Erythroblast (primary cell): ENCODE measurements at places on chromosomes 12 and 14.

DNA sequence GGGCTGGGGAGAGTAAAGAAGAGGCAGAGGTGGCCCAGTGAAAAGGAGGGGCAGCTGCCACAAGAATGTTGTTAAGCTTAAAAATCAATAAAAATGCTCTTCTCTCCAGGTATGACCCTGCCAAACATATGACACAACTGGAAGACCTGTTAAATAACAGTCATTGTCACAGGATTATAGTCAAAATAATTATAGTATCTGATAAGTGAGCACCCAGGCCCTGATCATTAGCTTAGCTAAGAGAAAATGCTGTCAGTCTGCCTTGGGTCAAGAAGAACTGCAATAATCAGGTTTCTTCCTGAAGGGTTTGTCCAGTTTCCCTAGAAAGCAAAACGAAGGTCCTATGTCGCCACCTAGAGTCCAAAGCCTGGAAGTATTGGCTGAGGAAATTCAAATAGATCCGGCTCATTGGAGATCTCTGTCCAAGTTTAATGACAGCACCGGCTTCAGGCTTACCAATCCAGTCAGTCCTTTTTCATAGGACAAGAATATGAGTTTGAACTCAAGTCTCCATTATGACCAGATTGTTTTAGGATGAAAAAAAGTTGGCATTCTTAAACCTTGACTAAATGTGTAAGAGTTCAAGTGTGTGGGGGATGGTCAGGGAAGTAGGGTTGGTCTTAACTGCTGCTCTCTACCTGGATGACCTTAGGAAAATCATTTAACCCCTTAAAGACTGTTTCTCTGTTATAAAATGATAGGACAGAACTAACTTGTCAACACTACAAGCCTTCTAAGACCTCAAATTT is 22.5 kb upstream of the NKX2-8 start:
- peak; percentile 63 for DNase-seq

DNA sequence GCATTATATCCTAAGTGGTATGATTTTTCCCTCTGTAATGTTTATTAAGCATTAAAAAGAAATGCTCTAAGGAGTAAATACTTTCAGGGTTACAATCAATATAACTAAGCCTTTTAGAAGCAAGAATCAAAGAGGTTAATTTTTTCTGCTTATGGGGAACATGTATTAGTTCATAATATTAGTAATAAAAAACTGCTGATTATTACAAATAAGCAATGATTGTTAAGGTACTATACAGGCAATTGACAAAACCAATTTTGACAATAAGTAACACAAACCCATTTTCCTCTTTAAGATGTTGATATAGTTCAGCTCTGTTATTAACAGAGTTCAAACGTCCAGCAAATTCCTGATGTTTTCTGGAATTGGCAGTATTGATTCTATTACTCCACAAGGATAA is 31.8 kb downstream of the INTS13 start:
- DNase-seq: no peak

DNA sequence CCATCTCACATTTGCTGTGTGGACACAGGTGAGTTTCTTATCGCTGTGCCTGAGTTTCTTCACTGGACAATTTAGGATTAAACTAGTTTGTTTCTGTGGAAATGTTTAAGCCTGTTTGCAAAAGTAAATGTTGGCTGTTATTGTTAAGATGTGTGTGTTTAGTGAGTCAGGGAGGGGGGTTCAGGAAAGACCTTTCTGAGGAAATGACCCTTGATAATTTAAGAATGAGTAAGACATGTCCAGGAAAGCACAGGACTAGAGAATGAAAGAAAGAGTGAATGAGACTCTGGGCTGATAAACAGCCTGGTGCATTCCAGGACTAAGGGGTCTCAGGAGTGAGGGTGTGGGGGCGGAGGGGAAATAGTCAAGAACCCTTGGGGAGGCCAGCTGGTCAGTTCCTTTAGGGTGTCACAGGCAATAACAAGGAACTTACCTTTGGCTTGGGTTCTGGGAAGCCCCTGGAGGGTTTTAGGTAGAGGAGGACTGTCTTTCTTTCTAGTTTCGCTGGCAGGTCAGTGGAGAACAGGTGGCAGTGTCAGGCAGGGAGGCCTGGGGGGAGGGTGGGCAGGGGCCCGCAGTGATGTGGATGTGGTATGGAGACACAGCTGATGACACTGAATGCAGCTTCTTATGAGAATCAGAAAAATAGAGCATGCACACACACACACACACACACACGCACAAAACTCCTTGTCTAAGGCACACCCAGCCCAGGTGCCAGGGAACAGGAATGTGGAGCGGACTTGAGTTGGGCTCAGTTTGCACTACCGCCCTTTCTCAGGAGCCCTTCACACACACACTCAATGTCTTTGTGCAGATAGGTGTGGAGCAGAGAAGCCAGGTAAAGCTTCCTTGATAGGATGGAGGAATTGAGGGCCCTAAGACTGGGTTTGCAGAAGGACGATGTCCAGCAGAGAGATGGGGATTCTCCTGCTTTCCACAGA is 1005.5 kb downstream of the VRK1 start:
- no peak for DNase-seq

- no peak for DNase-seq
These were observed 81.7 kb downstream of the CPNE8 start for GRCh38 chr12:38823738-38824137.

DNA sequence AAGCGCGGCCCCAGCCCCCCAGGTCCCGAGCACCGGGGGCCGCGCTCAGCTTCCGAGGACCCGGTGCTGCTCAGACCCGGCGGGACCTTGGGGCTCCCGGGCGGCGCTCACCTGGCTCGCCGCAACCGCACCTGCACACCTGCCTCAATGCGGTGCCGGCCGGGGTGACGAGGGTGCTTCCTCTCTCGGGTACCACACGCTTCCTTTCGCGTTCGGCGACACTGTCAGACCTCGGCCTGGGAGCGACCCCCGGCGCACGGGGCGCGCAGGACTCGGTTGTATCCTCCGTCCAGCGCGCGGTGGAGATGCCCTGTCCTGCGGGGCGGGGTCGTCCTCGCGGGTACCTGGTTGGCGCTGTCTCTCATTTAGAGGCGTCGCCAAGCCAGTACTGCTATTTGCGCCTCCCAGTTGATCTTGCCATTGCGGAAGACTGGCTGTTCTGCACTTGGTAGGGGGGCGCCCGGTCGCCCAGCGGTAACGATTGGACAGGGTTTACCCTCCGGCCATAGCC is 718 bp downstream of the PACS2 start:
- peak; percentile 48 for DNase-seq

DNA sequence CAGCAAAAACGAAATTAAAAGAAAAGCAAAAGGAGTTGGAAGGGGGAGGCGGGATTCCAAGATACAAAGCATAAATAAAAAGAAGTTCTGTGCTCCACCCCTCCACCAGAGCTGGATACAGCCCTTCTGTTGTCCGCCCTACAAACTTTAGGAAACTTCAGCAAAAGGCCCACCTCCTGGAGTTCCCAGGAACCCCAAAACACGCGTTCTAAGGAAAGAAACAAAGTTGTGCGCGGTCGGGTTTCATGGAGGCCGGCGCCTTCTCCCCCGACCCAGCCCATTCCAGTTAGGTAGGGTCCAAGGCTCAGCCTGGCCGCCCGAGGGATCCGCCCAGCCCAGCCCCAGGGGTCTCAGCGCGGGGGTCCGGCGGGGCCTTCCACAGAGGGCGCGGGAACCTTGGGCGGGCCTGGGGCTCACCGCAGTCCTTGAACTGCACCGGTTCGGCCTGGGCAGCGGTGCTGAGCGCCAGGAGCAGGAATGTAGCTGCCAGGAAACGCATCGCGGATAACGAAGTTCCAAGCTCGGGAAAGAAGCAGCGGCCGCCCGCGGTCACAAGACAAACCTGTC is at the start of gene NPC2:
NPC2 (minus strand) TSS at position 530 of the 567 bp plus-strand sequence; CDS start at position 499, 31 bp downstream.
- peak; percentile 41 for DNase-seq

DNA sequence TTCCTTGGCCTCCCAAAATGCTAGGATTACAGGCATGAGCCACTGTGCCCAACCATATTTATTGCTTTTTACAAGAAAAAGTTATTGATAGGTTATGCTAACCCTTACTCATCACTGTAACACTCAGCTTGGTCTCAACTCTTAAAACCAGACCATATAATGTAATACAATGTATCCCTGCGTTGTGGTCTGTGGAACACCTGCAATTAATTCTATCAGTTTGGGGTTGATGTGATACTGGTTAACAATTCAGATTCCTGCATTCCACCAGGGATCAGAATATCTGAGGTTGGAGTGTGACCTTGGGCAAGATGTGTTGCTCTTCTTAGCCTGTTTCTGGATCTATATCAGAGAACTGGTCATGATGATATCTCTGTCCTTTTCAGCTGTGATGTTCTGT is 419.0 kb downstream of the RAD51B start:
- DNase-seq: no peak

DNA sequence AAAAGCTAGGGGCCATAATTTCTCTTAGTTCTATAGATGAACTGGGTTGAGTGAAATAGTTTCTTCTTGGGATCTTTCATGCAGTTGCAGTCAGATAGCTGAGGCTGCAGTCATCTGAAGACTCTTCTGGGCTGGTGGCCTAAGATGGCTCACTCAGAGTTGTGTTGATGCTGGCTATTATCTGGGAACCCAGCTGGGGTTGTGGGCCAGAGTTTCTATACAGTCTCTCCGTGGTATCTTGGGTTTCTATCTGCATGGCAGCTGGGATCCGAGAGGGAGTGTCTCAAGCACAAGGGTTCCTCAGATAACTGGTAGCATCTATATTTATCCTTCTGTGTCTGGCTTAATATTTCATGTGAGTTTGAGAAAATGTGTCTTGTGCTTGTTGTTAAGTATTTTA is 21.1 kb downstream of the AVPR1A start:
- peak; percentile 92 for DNase-seq

- DNase-seq: no peak
These were observed 220.2 kb upstream of the SLC16A7 start for GRCh38 chr12:59375633-59376032.

DNA sequence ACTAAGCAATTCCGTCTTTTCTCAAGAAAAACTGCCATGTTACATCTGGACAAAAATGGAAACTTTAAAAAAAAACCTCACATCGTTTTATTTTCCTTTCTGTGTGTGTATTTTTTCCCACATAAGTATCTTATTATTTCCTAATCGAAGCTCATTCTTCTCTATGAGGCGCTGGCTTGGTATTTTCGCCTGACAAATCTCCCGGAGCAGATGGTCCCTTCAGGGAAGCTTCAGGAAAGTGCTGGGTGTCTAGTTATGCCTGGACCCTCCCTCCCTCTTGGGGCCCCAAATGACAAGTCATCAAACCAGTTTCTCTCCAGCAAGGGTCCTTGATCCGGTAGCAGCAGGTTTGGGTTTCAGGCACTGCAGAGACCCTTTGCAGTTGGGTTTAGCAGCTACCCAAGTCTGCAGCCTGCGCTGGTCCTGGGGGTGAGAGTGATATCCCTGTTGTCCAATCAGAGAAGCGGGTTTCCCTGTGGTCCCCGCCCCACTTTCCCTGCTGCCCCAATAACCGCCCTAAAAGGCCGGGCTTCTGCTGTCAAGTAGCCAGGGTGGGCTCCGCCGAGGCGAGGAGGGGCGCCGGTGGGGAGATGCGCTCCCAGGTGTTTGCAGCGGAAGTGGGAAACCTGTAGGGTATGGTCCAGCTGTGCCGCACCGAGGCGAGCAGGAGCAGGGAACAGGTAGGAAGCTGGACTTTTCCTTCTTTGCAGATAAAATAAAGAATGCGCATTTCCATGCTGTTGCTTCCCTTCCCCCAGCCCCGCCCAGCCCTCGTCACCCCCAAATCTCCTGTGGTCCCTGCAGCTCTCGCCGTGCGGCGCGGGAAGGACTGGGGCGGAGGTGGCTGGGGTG is at the start of gene CNTN1:
CNTN1 (plus strand) TSS at position 527 of the 852 bp plus-strand sequence.
- DNase-seq: no peak

DNA sequence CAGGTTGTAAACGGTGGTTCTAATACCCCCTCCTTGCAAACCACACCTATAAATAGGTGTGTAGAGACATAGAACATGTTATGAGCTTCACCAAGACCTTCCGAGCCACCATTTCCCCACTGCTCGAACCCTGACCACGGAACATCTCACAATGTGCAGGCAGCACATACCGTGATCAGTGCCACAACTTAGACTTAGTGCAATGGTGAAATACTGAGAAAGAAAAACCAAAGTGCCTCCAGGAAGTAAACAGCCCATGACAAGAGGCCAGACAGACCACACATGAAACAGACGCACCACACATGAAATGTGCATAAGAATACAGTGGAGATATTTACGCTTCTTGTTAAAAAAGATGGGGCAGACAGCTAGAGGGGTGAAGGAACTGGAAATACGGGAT is 166.9 kb upstream of the CCND2 start:
- no peak for DNase-seq

DNA sequence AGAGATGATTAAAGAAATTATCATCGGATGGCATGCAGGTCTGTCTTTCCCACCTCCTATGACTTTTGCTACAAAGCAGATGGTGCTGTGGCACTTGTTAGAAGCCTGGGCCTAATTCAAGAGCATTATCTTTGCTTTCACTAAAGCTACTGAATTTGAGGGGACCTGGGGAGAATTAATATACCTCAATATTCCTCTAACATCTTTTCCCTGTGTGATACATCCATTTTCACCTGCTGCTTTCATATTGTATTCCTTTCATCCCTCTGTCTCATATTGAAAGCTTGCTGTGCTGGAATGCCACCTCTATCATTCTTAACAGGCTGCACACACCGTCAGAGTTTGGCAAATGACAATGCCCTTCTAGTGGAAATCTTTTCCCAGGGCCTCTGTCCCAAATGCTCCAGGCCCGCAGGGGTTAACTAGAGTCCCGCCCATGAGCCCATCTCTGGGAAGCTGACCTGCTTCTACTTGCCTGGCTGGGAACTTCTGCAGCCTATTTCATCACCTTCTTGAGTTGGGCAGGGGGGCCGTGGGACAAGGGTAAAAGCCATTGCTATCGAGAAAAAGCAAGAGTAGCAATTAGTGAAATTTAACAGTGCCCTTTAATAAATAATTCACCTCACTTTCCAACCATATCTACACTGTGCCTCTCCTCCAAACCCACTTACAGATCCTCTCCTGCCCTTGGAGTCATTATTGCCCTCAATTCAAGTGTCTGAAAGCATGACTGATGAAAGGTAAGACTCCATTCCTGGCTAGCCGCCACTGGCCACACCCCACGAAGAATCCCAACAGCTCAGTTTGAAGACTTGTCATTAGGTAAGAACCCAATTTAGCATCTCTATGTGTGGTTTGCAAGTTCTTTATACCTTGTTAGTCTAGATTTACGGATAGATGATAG is 126.7 kb upstream of the BTG1 start:
- no peak for DNase-seq

GRCh38 chr12:108107293-108107692 is 21.8 kb upstream of the WSCD2 start:
- no peak for DNase-seq
